ENCODE measurements at places on chromosomes 5 and 9.

GRCh38 chr5:110056580-110057114, 366.9 kb downstream of the MAN2A1 start:
- no peak for DNase-seq

- no peak for DNase-seq
Observed at GRCh38 chr9:69744688-69745380, 15.0 kb downstream of the PTAR1 start.

DNA sequence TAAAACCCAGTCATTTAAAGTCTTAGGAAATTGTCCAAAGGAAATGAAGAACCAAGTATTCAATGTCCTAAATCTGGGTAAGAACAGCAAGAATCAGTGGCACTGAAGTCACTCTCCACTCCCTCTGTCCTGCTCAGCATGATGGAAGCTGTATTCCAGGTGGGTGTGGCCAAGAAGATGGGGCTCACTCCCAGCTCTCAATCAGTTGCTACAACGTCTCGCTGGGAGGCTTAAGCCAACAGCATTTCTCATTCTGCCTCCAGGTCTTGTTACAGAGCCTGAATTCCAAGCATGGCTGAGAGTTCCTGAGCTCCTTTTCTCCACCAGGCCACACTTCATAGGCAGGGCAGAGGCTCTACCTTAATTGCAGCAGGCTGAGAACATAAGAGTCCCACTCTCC, 41.2 kb upstream of the TRIO start:
- no peak for DNase-seq

- DNase-seq: no peak
Observed at GRCh38 chr5:147387109-147387508, 122.8 kb downstream of the DPYSL3 start.
